ENCODE measurements at places on chromosomes 7 and 10. TPM values are rescaled to one million over a fixed set of nuclear protein-coding genes. Genes with fewer than 3 reads are reported as not detected.

HSPA12A gene
- not detected for total RNA-seq

WDFY4 gene
- total RNA-seq, result 2.0 TPM

TMEM236 gene
- 0.11 TPM for total RNA-seq

ALOX5 gene
- total RNA-seq, result not detected

SRRM3 gene
- not detected for total RNA-seq

EGFR gene
- total RNA-seq, result not detected

PRLHR gene
- not detected for total RNA-seq

WDR86 gene
- total RNA-seq, result not detected

PARP12 gene
- 40.4 TPM for total RNA-seq

FAM25C gene
- total RNA-seq, result not detected

ANKRD61 gene
- total RNA-seq, result not detected

DNA sequence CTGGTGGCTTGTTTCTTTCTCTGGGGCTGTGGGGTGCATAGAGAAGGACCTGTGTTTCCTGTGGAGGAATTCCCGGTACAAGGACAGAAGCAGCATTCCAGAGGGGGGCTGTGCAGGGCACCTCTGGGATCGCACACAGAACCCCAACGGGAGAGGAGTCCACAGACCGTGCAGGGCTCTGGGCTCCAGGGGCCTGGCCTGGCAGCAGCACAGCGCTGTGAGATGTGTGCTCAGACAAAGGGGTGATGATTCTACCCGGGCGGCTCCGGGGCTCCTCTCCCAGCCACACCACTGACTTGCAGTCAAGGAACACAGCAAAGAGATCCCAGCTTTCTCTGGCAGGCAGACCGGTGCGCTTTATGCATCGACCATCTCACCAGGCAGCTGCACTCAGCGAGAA, 6.9 kb upstream of the SHH start:
- no peak overlapping the region for H3K27ac ChIP-seq
- DNase-seq, result peak; percentile 35
- peaks cover 11% of the 10 kb centered on the region for H3K4me1 ChIP-seq
- H3K27me3 ChIP-seq, result peaks cover 36% of the 10 kb centered on the region
- H3K36me3 ChIP-seq, result no peaks in the 10 kb centered on the region

GRCh38 chr10:97065686-97066660, 119.8 kb downstream of the SLIT1 start:
- H3K27me3 ChIP-seq, result peaks cover 3% of the 10 kb centered on the region
- H3K4me3 ChIP-seq, result no peak overlapping the region
- H3K27ac ChIP-seq, result no peak overlapping the region
- no peaks in the 10 kb centered on the region for H3K36me3 ChIP-seq
- H3K4me1 ChIP-seq, result peaks cover 13% of the 10 kb centered on the region

GRCh38 chr10:62813453-62813852, 2.7 kb downstream of the EGR2 start:
- H3K4me1 ChIP-seq, result peaks cover 80% of the 10 kb centered on the region
- no peak for DNase-seq
- peak overlapping the region; percentile 100 for H3K4me3 ChIP-seq
- no peaks in the 10 kb centered on the region for H3K27me3 ChIP-seq

DNA sequence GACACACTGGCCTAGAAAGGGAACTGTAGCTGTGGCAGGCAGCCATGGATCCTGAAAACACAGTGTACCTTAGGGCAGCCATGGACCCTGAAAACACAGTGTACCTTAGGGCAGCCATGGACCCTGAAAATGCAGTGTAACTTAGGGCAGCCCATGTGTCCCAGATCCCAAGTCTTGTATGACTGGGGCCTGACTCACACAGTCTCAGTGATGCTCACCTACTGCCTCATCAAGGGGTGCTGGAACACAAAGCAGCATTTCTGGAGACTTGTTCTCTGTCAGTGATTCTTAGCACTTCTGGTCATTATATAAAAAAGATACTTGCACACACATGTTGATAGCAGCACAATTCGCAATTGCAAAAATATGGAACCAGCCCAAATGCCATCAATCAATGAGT, 70.2 kb upstream of the LAMB4 start:
- H3K27ac ChIP-seq, result no peak overlapping the region
- no peak for DNase-seq
- no peaks in the 10 kb centered on the region for H3K4me1 ChIP-seq
- H3K27me3 ChIP-seq, result peaks cover 3% of the 10 kb centered on the region

- H3K4me1 ChIP-seq, result no peaks in the 10 kb centered on the region
- no peak overlapping the region for H3K27ac ChIP-seq
- no peak overlapping the region for H3K4me3 ChIP-seq
- H3K36me3 ChIP-seq, result no peaks in the 10 kb centered on the region
- H3K27me3 ChIP-seq, result peaks cover under 1% of the 10 kb centered on the region
These were observed 289.2 kb upstream of the NRP1 start for GRCh38 chr10:33623669-33624068.

- no peaks in the 10 kb centered on the region for H3K36me3 ChIP-seq
- no peak overlapping the region for H3K27ac ChIP-seq
- no peaks in the 10 kb centered on the region for H3K4me1 ChIP-seq
- no peaks in the 10 kb centered on the region for H3K27me3 ChIP-seq
- H3K4me3 ChIP-seq, result no peak overlapping the region
- DNase-seq, result no peak
These were observed 375.2 kb upstream of the VWC2 start for GRCh38 chr7:49398236-49398635.

GRCh38 chr7:12943781-12944180, 256.3 kb downstream of the ARL4A start:
- H3K4me3 ChIP-seq, result no peak overlapping the region
- H3K27me3 ChIP-seq, result no peaks in the 10 kb centered on the region
- H3K36me3 ChIP-seq, result peaks cover 4% of the 10 kb centered on the region
- H3K27ac ChIP-seq, result no peak overlapping the region

DNA sequence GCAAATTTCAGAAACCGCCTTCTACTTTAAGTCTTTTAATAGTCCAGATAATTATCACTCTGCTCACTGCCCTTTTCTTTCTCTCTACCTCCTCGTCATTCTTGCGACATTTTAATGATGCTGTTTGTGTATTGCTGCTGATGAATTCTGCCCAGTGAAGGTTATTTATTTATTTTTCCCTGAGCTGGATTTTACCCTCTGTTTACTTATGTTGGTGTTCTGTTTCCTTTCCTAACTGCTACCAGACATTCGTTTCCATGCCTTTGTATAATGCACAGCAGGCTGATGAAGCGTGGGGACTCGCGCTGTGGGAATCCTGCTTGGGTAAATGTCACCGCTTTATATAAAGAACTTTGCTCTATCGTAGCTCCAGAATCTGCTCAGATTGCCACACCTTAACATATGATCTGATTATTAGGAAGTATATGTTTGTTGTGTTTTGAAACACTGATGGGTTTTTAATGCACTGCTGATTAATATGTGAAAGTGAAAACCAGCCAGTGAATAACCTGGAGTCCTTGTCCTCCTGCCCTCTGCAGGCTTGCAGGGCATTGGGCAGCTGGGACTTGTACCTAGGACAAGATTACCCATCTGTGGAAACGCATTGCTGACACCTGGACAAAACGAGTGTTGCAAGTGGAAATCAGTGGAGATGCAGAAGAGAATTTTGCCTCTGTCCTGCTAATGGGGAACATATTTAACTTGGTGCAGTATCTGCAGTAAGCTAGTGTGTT, 291.5 kb downstream of the SDK1 start:
- no peaks in the 10 kb centered on the region for H3K4me1 ChIP-seq
- peaks cover 21% of the 10 kb centered on the region for H3K27me3 ChIP-seq
- H3K27ac ChIP-seq, result no peak overlapping the region

DNA sequence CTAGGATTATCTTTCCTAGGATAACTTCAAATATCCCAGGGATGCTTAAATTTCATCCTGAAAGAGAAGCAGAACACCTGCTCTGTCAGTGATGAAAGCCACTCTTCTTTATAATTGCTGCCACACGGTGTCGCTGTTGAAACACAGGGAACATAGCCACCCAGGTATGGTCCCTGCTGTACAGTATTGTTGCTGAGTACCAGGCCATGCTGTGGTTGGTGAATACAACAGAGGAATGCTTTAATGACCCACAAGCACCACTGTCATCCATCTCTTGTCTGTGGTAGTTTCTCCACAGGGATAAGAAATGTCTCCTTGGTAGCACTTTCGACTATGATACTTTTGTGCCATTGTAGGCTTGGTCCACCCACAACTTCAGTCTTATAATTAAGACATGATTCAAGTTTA, 70.6 kb upstream of the STARD3NL start:
- H3K36me3 ChIP-seq, result no peaks in the 10 kb centered on the region
- DNase-seq, result peak; percentile 72
- peaks cover 7% of the 10 kb centered on the region for H3K4me1 ChIP-seq
- H3K27ac ChIP-seq, result no peak overlapping the region

Data from natural killer cell treated with Interleukin-12 subunit alpha and Interleukin-12 subunit beta and Interleukin-15 and Interleukin-18, amount 100 ng/mL, for 72 hours (primary cell).